SHP77 (cell line): ENCODE measurements at places on chromosomes 1 and 21.

DNA sequence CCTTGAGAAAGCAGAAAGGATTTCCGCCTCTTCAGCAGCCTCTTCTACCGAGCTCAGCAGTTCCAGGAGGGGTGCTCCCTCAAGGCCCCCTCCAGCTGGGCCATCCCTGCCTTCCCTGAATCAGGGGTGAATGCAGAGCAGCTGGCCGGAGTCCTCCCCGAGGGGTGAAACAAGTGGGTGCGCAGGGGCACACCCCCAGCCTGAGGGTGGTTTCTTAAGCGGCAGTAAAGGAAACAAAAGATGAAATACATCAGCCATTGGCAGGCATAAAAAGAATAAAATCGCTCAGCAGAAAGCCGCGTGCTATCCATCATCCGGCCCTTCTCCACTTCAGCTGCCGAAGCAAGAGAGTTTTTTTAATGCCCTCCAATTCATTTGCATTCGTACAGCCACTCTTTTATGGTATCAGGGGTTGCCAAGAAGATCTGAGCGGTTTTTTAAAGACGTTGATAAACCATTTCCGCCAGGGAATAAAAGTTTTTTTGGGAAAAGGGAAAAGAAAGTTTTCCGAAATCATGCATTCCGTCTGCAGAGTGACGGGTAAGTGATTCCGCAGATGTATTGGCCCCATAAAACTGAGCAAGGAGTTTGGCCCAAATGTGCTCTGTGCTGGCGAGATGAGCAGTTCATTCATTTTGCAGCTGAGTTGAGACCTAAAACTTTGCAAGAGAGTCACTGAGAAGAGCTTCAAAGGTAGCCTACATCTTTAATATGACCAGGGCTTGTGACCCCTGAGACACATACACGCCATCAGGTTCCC lies 73.7 kb upstream of the ZC3H12A start:
- DNase-seq, result no peak

DNA sequence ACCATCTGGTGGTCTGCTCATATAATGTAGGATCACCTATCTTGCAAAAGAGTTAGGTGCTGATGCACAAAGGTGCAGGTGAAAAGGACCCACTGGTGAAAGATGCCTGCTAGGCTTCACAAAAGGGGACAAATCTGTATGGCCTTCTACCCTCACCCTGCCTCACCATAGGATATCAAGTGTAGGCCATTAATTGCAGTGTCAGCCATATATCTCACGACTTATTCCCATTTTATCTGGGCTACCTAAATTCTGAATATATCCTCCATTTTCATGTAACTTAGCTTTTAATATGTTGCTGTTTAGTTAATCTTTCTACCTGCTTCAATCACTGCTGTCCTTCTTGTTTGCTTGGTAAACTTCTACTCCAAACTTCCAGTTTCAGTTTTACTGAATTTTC lies 84.2 kb upstream of the DPH5 start:
- no peak for DNase-seq

- DNase-seq, result peak; percentile 70
Observed at GRCh38 chr1:39102537-39103327, 76.6 kb downstream of the NDUFS5 start.

GRCh38 chr1:32939655-32940371 lies 24.8 kb downstream of the RNF19B start:
- DNase-seq, result no peak

GRCh38 chr1:26434161-26434752 lies 2.1 kb downstream of the DHDDS start:
- DNase-seq, result no peak

DNA sequence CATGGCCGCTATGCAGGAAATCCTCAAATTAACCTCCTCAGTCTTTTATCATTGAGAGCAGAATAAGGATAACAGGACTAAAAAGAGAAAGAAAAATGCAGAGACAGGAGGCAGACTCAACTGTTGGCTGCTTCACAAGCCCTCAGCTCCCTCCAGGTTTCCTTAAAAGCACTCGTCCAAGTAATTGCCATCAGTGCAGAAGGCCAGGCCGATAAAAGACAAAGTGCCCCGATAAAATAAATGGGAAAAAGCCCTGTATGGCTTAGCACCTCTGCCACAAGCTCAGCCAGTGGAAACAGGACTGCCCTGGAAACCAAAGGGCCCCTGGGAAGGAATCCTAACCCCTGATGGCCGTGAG lies 8.1 kb downstream of the S100A6 start:
- DNase-seq, result no peak

- no peak for DNase-seq
Observed at GRCh38 chr1:221829327-221830015, 87.6 kb upstream of the DUSP10 start.

GRCh38 chr1:207872621-207873020 lies 38.3 kb downstream of the CD34 start:
- no peak for DNase-seq

DNA sequence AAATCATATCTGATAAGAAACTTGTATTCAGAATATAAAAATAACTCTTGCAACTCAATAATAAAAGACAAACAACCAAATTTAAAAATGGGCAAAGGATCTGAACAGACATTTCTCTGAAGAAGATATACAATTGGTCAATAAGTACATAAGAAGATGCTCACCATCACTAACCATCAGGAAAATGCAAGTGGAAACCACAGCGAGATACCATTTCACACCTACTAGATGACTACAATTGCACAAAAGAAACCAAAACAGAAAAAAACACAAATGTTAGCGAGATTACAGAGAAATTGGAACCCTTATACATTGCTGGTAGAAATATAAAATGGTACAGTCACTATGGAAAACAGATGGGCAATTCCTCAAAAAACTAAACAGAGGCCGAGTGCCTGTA lies 11.5 kb upstream of the ZNF683 start:
- no peak for DNase-seq

DNA sequence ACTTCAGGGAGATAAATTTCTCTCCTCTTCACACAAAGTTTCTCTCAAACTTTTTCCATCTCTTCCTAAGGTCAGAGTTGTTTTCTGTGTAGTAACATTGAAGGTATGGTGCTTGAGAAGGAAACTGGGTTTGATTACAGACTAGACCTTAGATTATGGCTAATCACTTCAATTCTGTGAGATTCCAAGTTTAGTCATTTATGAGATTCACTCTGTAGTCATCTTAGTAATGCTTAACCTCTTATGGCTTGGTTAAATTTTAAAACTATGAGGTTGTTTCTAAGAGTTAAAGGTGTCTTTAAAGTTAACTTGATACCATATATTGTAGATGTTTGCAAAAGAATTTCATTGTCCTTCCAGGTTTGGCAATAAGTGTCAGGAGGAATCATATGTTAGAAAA lies 1092.2 kb downstream of the KCNT2 start:
- no peak for DNase-seq

DNA sequence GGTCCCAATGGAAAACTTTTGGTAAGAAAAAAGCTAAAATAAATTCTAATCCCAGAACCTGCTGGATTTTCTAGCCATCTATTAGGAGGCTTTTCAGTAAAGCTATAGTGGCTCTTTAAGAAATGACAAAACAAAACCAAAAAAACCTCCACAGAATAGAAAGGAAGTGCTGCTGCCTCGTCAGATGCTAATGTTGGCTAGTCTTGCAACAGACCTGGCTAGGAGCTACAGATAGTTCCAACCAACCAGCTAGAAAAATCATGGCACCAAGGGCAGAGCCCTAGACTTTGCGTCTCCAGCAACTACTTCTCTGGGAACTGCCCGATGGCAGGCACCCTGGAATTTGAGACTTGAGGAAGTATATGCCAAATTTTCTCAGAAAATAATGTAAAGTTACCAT lies 7.6 kb downstream of the CD101 start:
- no peak for DNase-seq

- DNase-seq, result no peak
Observed at GRCh38 chr1:44407430-44408211, 2.6 kb downstream of the RNF220 start.

DNA sequence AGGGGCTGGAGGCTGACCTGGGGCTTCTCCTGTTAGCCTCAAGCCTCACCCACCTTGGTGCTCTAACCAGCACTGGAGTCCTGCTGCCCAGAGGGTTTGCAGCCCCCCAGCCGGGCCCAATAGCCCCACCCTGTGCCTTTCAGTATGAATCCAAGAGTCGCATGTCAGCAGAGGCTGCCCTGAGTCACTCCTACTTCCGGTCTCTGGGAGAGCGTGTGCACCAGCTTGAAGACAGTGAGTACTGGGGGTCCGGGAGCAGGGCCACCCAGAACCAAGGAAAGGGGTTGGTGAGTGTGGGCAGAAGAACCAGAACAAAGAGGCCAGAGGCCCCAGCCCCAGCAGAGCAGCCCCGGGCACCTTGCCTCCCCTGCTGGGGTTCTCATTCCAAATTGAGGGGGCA lies 25.6 kb downstream of the CDK18 start:
- no peak for DNase-seq

- DNase-seq, result no peak
Observed at GRCh38 chr1:229155472-229155871, 115.4 kb upstream of the RAB4A start.

DNA sequence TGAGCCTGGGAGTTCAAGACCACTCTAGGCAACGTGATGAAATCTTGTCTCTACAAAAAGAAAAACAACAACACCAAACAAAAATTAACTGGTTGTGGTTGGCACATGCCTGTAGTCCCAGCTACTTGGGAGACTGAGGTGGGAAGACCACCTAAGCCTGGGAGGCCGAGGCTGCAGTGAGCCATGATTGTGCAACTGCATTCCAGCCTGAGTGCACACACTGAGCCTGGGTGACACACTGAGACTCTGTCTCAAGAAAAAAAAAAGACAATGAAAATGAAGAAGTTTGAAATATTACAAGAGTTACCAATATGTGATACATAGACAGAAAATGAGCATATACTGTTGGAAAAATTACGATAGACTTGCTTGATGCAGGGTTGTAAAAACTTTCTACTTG lies 31.9 kb downstream of the PDC start:
- no peak for DNase-seq

DNA sequence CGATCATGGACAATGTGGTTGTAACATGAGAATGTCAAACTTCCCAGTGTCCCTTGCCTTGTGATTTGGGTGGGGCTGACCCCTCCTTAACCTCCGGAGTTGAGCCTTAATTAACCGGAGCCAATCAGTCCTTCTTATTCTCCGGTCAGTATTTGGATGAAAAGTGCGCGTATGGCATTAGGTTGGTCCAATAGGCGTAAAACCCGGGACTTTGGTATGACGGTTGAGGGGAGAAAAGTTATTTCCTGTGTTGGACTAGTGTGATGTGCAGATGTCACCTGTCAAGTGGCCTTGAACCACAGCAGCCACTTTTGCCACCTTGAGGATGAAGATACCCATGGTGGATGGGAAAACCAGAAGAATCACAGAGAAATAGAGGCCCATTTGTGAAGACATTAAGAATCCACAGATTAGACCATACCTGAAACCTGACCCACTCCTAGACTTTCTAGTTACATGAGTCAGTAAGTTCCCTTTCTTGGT lies 5.1 kb downstream of the PAFAH2 start:
- no peak for DNase-seq

DNA sequence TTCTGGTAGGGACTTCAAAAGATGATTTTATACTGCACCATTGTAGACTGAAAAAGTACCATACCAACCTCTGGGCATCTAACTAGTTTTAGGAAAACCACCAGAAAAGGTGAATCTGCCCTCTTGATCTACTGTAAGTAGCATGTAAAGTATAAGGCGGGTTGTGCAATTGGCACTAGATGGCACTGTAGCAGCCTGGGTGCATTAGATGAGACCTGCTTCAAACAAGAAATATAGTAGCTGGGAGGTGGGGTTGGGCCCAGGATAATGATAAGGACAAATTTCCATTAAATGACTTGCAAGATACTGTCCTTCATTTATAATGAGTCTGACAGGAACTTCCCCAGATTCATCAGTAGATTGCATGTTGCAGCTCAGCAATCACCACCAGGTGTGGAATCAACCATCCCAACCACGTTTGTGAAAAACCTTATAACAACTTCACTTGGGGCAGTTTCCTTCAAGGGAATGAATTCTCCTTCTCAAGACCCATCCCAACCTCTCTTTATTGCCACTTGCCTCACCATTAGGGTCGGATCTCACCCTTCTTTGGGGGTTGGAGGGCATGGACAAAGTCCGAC lies 37.3 kb upstream of the IL10 start:
- DNase-seq, result no peak

- DNase-seq, result no peak
Observed at GRCh38 chr1:155479205-155479604, 83.4 kb downstream of the ASH1L start.

GRCh38 chr1:46617108-46617800 lies 643 bp upstream of the MOB3C start:
- no peak for DNase-seq

GRCh38 chr21:45069711-45070110 lies 4.7 kb upstream of the ADARB1 start:
- DNase-seq, result no peak

GRCh38 chr21:36454093-36454531 lies 25.8 kb downstream of the CLDN14 start:
- no peak for DNase-seq

DNA sequence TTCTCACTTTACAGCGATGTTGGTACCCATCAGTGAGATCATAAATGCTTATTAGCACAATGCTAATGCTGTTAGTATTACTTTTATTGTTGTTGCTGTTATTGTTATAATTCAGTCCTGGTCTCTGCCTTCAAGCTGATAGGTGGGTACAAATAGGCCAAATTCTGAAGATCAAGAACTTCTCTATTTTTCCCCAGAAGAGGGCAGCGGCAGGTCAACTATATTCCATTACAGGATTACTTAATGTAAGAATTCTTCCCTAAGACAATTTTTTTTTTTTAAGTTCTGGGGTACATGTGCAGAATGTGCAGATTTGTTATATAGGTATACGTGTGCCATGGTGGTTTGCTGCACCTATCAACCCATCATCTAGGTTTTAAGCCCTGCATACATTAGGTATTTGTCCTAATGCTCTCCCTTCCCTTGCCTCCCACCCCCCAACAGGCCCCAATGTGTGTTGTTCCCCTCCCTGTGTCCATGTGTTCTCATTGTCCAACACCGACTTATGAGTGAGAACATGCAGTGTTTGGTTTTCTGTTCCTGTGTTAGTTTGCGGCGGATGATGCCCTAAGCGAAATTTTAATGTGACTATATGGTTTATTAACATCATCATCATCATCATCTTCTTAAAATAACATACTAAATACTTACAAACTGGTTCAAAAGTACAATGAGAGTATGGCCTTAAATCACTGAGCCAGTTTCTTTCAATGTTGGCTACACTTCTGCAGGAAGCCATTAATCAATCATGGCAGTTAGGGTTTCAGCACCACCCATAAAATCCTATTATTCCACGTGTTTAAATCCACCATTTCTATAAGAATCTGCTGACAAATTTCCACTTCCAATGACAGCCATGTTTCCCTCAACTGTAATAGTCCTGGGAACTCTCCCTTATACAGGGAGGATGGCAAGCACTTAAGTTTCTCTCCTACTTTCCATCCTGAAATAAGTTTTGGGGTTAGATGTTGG lies 19.2 kb downstream of the SLC19A2 start:
- peak; percentile 15 for DNase-seq

GRCh38 chr1:234355782-234356510 lies 17.3 kb upstream of the COA6 start:
- DNase-seq, result no peak
